ENCODE measurements at places on chromosomes 11 and 22.

GRCh38 chr11:27239305-27239942, 123.6 kb downstream of the CCDC34 start:
- no peak for DNase-seq

GRCh38 chr11:110301577-110301976, 5.2 kb upstream of the RDX start:
- no peak for DNase-seq

DNA sequence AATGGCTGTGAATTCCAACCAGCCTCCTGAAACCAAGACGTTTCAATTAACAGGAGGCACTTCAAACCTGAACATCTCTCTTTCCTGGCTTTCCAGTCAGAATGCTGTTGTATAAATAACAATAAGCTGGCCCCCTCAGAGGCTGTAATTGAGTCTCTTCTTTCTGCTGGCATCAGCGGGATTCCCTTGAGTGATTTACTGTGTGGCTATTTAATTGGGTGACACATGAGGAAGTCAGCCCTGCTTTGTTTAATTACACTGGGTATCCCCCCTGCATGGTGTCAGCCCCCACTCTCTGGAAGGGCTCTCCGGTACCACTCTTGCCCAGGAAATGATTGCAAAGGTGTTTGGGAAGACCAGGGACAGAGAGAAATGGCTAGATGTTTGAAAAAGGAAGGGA, 101.6 kb downstream of the NTM start:
- no peak for DNase-seq

DNA sequence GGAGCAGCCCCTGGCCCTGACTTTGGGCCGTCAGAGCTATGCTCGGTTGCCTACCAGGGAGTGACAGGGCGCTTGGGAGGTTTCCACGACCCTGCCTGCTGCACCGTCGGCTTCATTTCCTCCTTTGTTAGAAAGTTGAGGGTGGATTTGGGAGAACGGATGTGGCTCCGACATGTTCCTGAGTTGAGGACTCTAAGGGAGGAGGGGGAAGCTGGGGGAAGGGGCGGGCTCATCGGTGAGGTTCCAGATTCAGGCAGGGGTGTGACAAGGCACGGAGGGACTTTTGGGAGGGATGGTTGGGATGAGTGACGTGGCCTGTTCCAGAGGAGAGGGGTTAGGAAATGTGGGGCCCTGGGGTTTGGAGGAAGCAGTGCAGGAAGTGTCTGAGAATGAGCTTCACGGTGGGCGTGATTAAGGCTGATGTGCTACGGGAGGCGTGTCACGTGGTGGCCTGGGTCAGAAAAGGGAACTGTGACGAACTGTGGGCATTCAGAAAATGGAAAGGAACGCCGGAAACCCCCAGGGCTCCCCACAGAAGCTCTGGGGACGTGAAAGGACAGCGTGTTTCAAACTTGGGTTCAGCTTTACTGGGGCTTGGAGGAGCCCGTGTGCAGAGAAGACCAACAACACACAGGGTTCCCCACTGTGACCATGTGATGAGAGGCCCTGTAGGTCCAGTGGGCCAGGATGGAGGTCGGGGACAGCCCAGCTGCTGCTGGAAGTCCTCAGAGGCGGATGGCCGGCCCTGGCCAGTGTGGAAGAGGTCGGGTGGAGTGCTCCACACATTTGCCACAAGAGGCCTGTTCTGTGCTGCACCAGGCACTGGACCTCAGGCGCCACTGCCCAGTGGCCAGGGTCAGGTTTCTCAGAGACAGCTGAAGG, 2.8 kb downstream of the PARVB start:
- DNase-seq: peak; percentile 54

GRCh38 chr11:40819230-40819629, 640.2 kb downstream of the LRRC4C start:
- DNase-seq: no peak

DNA sequence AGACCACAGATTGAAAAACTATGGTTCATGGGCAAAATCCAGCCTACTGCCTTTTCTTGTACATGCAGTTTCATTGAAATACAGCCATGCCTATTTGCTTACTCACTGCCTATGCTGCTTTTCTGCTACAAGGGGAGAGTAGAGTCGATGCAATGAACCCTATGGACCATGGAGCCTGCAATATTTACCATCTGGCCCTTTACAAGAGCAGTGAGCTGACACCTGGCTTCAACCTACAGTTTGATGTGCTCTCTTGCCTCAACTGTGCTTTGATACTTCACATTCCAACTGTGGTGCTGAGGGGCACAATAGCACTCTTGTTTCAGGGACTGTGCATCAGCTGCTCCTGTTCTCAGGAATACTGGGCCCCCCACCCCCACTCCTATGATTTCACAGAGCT, 239.5 kb upstream of the SORL1-AS1 start:
- no peak for DNase-seq

- DNase-seq: no peak
These were observed 116.3 kb upstream of the RCN1 start for GRCh38 chr11:31974366-31975136.

DNA sequence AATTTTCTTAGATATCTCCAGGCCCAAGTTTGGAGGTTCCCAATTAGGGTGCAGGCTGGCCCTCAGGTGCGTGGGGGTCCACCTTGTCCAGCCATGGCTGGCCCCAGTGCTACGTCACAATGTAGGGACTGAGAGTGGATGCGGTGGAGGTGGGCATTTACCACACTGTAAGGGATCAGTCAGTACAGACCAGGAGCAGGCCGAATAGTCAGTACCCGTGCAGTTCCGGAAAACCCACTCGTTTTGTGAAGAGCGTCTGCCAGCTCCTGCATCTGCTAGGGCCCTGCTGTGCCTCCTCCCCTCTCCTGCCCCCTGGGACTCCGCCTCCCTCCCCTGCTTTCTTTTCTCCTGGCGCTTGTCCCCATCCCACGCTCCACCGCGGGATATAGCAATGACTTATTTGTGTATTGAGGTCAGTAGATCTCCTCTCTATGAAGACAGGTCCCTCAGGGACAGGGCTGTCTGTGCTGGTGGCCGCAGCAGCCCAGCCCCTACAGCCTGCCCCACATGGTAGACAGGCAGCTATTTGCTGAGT, 50.4 kb upstream of the SEPTIN5 start:
- DNase-seq: no peak

- no peak for DNase-seq
These were observed 51.5 kb upstream of the RPS13 start for GRCh38 chr11:17129003-17129402.
